ENCODE measurements at places on chromosomes 2 and 18.
A peak's percentile ranks its signal among the peaks of the same experiment; 100 is the strongest.

- DNase-seq, result no peak
These were observed 33.3 kb downstream of the UXS1 start for GRCh38 chr2:106160786-106161261.

- no peak for DNase-seq
These were observed 252.0 kb downstream of the FAM210A start for GRCh38 chr18:13474336-13474735.

- DNase-seq, result no peak
These were observed 15.3 kb upstream of the REEP1 start for GRCh38 chr2:86352727-86353221.

DNA sequence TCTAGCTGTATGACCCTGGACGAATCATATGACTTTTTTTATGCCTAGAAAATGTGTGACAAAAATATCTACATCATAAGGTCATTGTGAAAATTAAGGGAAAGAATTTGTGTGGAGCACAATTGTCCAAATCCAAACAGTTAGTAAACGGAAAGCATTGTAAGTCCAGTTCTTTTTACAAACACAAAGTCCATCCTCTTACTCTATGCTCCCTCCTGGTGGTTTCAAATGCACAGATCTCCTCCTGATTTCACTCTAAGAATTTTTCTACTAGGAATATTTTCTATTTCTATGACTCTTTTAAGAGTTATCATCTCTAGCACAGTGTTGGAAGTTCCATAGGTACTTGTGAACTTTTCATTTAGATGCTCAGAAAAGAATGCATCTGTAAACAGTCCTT, 125.2 kb upstream of the ARL5A start:
- DNase-seq, result no peak

DNA sequence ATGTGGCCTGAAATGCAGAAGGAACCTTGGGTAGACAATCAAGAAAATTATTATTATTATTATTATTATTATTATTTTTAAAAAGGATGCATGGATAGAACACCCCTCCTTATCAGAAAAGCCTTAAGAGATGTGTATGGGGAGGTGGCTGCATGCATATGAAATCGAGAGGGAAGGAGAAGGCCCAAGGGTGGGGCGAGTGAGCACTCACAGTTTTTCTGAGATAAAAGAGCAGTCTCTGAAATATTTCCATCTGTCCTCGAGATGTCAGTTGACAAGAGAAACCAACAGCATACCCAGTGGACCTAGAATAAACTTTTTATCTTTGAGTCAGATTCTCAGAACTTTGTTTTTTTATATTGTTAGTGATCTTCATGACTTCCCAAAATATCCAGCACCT, 282.9 kb downstream of the GPD2 start:
- DNase-seq, result no peak

- no peak for DNase-seq
These were observed 93.5 kb downstream of the UBE2E3 start for GRCh38 chr2:181073896-181074295.

- DNase-seq, result no peak
These were observed 83.9 kb upstream of the SIX2 start for GRCh38 chr2:45093181-45093580.

GRCh38 chr2:76128622-76129021, 417.9 kb upstream of the GCFC2 start:
- no peak for DNase-seq

GRCh38 chr2:10170256-10170655, 47.7 kb downstream of the RRM2 start:
- DNase-seq, result peak; percentile 81

DNA sequence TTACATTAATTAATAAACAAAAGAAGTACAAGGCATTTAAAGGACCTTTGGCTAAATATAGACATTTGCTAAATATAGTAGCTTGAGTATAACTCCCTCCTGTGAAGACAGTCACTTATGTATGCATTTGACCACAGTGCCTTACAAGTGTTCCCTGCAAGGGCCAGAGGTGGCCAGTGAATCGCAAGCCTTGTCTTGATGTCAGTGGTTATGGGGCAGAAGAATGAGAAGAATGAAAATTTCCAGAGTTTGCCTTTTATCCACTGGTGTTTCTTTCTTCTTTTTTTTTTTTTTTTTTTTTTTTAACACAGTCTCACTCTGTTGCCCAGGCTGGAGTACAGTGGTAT, 1.8 kb downstream of the LRRFIP1 start:
- DNase-seq, result no peak

GRCh38 chr2:59032499-59032898, 791.4 kb upstream of the FANCL start:
- no peak for DNase-seq
